ENCODE measurements at places on chromosomes 1 and 21.

DNA sequence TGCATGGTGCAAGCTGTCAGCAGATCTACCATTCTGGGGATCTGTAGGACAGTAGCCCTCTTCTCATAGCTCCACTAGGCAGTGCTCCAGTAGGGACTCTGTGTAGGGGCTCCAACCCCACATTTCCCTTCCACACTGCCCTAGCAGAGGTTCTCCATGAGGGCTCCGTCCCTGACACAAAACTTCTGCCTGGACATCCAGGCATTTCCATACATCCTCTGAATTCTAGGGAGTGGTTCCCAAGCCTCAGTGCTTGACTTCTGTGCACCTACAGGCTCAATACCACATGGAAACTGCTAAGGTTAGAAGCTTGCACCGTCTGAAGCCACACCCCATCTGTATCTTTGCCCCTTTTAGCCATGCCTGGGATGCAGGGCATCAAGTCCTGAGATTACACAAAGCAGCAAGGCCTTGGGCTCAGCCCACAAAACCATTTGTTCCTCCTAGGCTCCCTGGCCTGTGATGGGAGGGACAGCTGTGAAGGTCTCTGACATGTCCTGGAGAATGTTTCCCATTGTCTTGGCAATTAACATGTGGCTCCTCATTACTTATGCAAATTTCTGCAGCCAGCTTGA, 117.0 kb upstream of the NFIA start:
- no peak for DNase-seq

GRCh38 chr1:5490635-5491034, 501.6 kb downstream of the NPHP4 start:
- no peak for DNase-seq

- DNase-seq, result peak; percentile 12
Measured at GRCh38 chr21:25708467-25709065, 26.1 kb downstream of the ATP5PF start.

DNA sequence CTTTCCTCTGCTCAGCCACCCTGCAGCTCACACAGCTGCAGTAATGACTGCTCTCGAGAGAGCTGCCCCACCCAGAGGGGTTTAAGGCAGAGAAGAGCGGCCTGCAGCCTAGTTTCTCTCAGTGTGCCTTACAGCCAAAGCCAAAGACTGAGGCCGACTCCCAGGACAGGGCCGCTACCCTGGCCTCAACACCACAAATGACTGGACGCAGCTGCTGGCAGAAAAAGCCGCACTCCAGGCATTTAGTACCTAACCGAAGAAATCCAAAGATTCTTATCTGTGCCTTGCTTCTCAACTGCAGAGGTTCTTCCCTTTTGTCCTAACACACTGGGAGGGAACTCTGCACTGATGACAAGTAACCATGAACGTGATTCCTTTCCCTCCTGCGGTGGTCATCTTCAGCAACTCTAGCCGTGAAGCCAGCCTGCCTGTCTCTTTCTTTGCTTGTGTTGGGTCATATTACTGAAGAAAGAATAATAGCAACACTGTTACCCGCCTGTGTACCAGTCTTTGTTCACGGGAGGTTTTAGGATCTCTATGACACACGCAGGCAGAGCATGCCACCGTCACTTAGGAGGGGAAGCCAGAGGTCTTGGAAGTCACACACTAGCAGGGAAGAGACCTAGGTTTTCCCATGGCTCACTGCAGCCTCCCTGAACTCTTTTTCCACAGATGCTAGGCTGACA, 202.7 kb downstream of the RHOU start:
- peak; percentile 62 for DNase-seq

GRCh38 chr1:215581896-215582295, 14.8 kb downstream of the KCTD3 start:
- DNase-seq, result no peak

- no peak for DNase-seq
Measured at GRCh38 chr1:92945748-92946270, 15.5 kb downstream of the DIPK1A start.

DNA sequence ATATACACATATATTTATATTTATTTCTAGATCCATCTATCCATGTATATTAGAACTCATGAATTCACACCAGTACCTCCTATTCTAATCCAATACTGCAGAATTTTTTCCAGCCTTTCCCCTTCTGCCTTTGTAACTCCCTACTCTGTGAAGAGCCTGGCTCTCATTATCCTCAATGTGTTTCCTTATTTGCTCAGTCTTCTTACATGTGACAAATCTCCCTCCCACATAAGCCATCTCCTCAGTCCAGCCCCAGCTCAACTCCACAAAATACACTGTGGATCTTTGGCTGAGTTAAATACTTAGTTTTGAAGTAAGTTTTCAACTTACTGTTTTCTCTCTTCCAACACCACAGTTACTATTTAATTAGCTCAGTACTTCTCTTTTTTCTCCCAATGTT, 45.7 kb downstream of the ATP5PO start:
- DNase-seq, result no peak

DNA sequence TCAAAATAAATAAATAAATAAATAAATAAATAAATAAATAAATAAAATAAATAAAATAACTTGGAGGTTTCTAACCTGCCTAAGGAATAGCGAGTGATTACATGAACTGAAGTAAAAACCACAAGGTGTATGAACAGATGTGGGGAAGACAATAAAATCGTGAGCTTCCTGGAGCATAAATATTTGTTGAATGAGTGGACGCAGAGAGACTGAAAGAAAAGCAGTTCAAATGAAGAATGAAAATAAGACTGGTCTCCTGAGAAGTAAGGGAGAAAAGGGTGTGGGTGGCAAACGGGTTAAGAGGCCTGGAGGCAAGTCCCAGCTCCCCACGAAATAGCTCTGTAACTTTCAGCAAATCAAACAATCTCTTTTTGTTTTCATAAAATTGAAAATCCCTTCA, 33.6 kb downstream of the CHML start:
- DNase-seq, result no peak

DNA sequence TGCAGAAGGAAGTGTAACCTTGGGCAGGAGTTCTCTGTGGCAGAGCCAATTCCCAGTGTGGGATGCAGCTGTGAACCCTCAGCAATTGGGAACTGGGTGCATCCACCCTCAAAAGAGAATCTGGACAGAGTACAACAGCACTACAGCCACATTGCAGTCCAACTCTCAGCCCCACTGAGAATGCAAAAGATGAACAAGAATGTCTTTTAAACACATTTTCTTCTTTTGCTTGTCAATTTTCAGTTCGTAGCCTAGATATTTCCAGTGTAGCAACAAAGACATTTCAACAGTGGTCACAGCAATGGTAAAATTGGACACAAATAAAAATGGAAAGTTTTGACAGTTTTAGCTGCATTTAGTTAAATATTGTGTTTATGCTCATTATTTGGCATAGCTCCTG, 114.0 kb upstream of the APP start:
- no peak for DNase-seq

GRCh38 chr1:188129856-188130838, 1301.4 kb downstream of the PLA2G4A start:
- no peak for DNase-seq

- no peak for DNase-seq
Measured at GRCh38 chr1:229152311-229152710, 118.6 kb upstream of the RAB4A start.

- DNase-seq, result no peak
Measured at GRCh38 chr1:17289721-17290120, 18.3 kb upstream of the PADI4 start.

GRCh38 chr1:225827076-225827475, 17.2 kb downstream of the EPHX1 start:
- no peak for DNase-seq

- peak; percentile 50 for DNase-seq
Measured at GRCh38 chr1:17606826-17607440, 67.4 kb downstream of the ARHGEF10L start.

DNA sequence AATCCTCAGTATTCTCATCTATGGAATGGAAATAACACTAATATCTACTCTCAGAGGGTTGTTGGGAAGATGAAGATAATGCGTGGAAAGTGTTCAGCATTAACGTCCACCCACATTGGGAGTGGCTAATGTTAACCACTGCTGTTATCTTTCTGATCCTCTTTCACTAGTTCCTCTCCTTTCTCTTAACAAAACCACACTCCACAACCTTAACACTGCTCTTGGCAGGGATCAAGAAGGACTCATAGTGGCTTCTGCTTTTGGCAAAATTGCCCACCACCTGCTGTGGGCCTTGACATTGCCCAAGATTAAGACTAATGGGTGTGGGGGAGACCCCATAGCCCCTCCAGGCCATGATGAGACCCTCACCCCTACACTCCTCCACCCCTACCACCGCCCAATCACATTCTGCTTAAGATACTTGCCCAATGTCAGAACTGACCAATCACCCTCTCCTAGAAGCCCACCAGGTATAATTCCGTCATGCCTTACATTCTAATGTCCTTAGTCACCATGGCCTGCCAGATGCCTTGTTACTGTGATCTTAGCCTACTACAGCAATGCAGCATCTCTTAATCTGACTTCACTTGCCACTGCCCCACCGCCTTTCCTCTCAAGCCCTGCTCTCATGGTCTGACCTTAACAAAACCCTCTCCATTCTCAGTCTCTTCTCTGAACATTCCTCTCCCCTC, 27.1 kb downstream of the DHCR24 start:
- DNase-seq, result no peak

- peak; percentile 71 for DNase-seq
Measured at GRCh38 chr1:214281720-214282629, 1.0 kb downstream of the SMYD2 start.

DNA sequence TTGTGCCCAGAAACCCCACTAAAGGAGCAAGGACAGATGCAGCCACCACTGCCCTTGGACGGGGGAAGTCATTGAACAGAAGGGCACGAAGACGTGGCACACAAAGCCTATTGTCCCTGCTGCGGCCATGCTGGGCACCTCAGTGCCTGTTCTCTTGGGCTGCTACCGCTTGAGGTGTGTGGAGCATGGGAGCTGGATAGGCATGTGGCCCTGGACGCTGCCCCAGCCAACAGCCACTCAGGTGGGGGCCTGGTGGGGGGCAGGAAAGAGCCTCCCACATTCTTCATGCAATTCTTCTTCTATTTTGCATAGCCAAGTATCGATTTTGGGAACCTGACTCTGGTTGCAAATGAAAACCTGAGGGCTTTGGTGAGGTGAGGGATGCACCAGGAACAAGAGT, 337.2 kb downstream of the RPS6KC1 start:
- no peak for DNase-seq

GRCh38 chr1:206503591-206504362, 3.6 kb upstream of the RASSF5 start:
- no peak for DNase-seq

GRCh38 chr1:225253784-225254183, 174.1 kb downstream of the LBR start:
- no peak for DNase-seq

- no peak for DNase-seq
Measured at GRCh38 chr1:91557039-91557690, 56.5 kb downstream of the CDC7 start.

GRCh38 chr1:99180915-99181314, 83.4 kb upstream of the PLPPR4 start:
- no peak for DNase-seq

DNA sequence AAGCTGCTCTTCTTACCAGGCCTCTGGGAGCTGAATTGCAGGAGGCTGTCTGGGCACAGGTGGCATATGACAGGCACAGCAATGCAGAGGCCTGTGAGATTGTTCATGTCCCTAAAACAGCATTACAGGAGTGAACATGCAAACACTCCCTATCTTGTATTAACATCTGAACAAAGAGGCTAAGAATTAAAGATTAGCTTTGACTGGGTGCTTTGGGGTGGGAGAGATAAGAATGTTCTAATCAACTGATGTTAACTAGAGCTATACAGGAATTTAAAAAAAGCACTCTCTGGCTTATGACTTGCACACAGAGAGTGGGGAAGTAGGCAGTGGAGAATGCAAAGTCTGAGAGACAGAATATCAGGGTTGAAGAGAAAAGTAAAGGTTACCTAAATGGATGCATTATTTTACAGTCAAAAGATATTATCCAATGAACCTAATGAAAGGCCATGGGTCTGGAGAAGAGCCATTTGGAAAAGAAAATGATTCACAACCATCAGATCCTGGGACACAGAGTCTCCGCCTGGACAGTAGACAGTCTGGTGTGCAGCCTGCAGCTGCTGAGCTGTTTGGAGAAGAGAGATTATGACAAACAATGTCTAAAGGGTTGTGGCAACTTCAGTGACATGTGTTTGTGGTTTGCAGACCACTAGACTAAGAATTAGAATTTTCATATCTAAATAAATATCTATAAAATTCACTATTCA, 20.2 kb downstream of the DPT start:
- no peak for DNase-seq

DNA sequence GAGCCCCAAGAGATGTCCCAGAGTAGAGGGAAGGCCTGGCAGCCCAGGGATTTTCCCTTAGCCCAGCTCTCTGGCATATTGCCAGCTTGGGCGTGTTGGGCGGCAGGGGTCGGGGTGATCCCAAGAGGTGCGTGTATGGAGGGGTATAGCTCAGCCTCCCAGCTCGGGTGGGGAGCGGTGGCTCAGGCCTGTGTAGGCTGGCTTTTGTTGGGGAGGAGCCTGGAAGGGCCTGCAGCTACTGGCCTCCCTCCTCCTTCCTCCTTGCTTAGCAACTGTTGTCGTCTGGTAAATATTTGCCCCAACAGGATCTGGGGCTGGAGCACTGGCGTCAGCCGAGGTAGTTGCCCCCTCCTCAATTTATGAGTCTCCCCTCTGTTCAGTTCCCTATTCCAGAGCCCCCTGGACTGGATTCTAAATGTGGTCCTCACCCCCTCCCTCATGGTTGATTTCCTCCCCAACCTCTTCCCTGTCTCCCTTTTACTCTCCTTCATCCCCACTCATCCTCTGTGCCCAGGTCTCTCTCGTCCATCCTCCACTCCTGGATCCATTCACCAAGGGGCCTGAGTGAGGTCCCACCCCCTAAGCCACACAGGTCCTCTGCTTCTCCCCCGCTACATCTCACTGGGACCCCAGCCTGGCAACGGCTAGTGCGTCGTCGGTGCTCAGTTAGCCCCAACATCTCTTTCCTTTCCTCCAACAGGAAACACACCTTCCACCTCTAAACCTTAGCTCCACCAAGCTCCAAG, 10.3 kb upstream of the LMNA start:
- DNase-seq, result peak; percentile 66

DNA sequence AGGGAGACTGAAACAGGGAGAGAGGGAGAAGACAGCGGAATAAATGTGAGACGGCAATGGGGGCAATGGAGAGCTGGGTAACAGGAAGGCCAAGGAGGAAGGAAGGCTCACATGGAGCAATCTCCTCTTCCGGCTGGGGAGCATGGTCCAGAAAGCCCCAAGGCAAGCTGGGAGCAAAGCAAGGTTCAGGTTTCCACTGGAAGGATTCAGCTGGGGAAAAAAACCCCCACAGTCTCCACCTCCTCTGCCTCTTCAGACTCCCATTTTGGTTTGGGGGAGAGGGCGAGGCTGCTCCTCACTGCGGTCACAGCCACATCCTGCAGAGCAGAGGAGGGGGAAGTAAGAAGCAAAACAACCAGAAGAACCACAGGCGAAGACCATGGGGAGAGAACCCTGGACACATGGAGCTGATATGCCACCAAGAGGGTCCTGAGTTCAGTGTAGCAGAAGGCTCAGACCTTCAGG, 650 bp downstream of the TNFAIP8L2 start:
- no peak for DNase-seq
